NCI-H226 (cell line): ENCODE measurements at places on chromosomes 1 and 21.

GRCh38 chr1:174940646-174941175 lies 59.0 kb upstream of the CACYBP start:
- DNase-seq, result no peak

DNA sequence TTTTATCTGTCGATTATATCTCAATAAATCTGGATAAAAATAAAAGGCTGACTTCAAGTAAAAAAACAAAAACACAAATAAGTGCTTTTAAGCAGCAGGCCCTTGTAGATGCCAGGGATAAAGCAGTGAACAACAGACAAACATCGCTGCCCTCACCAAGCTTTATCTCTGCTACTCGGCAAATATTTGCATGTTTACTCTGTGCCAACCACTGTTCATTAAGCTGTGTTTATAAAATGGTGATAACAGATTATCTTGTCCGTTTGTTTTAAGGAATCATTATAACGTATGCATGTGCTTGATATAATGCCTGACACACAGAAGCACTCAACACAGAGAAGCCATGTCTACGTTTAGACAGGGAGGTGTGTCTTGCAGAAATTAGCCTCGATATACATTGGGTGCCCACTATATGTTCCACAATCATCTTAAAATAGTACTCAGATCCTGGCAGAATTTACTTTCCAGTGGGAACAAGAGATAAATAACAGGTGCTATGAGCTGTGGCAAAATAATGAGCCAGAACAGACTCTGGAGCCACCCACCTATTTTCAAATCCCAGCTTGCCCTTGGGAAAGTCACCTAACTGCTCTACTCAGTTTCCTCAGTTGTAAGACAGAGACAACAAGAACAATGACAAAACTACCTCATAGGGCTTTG lies 47.2 kb downstream of the TRIT1 start:
- DNase-seq, result no peak

DNA sequence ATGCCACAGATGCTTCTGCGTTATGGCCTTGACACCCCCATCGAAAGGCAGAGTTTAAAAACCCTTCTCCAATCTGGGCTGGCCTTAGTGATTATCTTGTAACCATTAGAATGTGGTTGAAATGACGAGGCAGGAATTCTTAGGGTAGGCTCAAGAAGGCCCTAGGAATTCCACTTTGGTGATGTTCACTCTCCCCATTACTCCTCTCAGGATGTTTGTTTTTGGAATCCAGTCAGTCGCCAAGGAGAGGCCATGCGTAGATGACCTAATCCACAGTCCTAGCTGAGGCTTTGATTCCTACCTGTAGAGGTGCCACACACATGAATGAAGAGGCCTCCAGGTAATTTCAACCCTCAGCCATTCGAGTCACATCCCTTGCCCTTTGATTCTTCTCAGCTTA lies 318.2 kb downstream of the NEGR1 start:
- peak; percentile 48 for DNase-seq

DNA sequence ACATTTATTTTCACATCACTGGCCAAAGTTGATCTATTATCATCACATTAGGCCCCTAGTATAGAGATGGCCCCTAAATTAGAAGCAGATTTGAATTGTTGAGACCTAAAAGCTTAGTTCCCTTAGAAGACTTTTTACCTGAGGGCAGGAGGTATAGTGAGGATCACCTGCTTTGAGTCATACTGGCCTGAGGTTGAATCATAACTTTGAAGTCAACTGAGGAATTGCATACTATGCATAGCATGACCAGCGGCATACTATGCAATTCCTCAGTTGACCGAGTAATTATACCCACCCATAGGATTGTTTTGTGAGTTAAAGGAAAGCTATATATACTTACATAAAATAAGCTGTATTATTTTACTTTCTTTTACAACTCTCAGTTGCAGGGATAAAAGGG lies 50.3 kb upstream of the DPH5 start:
- DNase-seq, result no peak

DNA sequence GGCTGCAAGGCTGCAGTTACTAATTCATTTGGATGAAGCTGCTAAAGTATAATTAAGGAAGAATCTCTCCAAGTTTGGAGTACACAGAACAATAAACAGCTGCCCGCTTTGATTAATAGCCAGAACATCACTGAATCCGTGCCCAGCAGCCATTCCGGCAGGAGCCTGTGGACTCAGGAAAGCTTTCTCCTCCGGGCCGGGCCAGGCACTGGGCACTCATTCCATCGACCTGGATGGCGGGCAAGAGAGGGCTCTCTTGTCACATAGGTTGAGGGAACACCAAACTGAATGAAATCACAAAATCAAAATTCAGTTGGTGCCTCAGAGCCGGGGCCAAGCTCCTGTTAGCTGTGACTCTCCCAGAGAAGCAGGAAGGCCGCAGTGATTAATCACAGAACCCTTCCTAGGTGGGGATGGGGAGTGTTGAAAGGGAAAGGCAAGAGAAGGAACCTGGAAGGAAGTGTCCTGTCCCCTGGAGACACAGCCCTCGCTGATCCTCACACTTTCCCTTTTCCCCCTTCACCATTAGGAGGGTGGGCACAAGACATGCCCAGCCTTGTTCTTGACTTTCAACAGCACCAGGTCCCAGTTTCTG lies 306.7 kb downstream of the NPHP4 start:
- no peak for DNase-seq

DNA sequence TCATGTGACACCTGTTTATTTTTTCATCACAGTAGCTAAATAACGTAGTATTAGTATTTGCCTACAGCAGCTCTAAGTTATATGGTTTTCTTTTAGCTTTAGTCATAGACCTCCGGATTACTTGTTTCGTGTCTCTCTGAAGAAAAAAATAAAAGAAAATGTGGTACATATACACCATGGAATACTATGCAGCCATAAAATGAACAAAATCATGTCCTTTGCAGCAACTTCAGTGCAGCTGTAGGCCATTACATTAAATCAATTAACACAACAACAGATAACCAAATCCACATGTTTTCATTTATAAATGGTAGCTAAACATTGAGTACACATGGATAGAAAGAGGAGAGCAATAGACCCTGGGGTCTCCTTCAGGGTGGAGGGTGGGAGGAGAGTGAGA lies 142.7 kb downstream of the MAGI3 start:
- DNase-seq, result no peak

GRCh38 chr1:244090645-244091044 lies 39.6 kb downstream of the ZBTB18 start:
- no peak for DNase-seq

DNA sequence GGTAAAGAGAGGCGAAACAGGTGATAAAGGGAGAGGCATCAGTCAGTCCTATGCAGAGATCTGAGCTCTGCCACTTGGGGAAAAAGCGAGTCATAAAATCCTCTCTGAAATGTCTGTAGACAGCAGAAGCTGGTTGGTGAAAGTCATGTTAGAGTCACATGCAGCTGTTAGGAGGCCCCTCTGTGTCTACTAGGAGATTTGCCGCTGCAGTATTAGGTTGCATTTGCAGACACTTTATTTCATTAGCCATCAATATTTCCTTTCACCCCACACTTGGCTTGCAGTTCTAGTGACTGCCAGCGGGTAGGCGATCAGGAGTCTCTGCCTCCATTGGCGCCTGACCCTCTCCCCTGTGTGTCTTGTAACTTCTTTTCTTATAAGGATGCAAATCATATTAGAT lies 16.2 kb downstream of the ATP1A4 start:
- no peak for DNase-seq

DNA sequence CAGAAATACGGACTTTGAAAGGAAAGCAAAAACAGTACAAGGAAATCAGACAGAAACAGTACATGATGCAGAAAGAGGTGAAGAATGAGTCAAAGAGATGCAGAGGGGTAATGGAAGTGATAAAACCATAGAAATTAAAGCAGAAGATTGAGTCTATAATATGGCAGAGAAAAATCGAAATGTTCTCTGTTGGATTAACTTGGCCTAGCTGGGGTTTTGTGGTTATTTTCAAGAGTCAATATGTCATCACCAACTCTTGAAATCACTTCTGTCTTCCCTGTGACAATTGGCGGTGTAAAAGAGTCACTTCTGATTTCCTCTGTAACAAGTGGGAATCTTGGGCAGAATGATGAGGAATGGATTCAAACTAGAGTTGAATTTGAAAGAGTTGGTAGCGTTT lies 7.4 kb downstream of the YTHDF2 start:
- no peak for DNase-seq

- no peak for DNase-seq
These were observed 1.3 kb downstream of the PFKL start for GRCh38 chr21:44301141-44301540.

GRCh38 chr1:67948151-67949080 lies 102.0 kb downstream of the DIRAS3 start:
- DNase-seq, result peak; percentile 37
